NCI-H1930 (cell line): ENCODE measurements at places on chromosomes 1 and 21.
A peak's percentile ranks its signal among the peaks of the same experiment; 100 is the strongest.

DNA sequence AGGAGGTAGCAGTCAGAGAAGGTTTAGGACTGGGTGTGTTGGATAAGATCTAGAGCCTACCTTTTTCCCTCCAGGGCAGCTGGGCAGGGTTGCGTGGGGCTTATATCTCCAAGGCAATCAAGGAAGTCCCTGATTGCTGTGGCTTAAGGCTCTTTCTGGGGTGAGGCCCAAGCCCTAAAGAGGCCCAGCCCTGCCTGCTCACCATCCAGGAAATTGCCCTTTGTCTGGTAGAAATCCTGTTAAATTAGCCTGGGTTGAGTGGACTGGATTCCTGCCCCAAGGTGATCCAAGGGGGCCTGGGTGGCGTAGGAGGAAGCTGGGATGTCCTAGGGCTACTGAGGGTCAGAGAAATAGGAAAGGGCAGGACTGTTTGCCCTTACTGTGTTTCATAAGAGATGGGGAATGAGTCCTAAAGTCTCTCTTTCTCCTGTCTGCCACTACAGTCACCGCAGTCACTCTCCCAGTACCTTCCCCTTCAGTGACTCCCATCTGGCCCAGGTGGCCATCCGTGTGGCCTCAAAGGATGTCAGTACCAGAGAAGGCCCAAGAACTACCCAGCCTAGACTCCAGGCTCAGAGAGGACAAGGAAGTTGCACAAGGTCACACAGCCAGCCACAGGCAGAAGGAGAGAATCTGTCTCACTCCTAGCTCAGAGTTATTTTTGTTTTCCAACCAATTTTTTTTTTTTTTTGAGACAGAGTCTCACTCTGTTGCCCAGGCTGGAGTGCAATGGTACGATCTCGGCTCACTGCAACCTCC lies 25.8 kb downstream of the MFSD2A start:
- DNase-seq, result no peak

- no peak for DNase-seq
Measured at GRCh38 chr1:37031871-37032270, 2.4 kb downstream of the GRIK3 start.

DNA sequence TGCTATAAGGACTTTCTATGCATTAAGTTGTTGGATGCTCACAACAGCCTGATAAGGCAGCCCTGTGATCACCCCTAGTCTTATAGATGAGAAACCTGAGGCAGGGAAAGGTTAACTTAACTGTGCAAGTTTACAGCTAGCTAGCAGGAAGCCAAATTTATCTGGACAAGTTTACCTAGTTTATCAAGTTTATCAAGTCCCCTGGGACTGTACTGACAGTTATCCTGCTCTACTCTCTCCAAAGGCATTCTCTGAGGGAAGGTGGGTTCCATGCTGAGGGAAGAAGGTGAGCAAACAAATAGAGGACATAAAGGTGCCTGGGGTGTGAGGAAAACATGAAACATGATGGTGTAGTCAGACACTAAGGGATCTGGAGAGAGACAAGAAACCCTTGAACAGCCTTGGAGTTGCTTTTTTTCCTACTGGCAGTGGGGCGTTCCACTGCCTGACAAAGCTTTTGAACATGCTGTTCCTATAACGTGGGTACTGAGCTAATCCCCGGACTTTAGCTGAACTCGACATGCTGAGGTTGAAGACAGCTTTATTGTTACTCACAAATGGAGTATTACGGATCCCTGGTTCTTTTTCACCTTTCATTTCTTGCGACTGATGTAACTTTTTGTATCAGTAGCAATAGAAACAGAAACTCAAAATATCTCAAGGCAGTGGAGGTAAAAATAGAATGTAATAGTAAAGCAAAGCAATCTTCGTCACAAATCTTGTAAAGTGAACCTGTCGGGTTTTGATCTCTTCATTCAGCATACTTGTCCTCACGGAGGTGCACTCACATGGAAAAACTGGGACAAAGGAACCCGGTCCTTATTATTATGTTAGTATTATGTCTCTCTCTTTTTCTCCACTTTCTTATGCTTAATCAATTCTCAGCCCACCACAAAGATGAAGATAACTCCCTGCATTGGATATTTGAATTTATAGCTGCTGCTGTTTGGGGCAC lies 42.4 kb upstream of the ESRRG start:
- DNase-seq, result no peak

- no peak for DNase-seq
Measured at GRCh38 chr1:30908316-30908695, 252 bp downstream of the SDC3 start.

DNA sequence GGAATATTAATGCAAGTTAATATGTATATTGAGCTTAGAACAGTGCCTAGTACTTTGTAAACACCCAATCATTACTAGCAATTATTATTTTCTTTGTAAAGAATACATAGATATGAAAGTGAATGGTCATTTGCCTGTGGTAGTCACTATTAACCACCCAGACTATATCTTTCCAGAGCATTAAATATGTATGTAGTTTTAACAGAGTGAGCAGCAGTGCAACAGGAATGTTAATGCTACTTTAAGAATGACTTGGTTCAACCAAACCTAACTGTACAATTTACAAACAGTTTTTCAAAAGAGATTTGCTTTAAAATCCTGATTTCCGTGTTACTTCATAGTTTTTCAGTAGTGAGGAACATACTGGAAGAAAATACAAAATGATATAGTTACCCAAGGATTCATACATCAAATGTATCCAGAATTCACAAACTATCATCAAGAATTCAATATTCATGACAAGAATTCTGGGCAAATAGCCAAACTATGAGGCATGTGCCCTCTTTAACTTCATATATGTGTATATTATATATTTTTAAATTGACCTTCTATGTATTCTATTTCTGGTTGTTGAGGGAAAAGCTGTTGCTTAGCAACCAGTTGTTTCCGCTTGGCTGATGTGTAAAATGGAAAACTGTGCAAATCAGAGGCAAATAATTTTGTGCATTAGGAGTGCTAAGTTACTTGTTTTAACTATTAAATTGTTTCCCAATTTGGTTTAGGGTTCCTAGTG lies 34.9 kb upstream of the IVNS1ABP start:
- DNase-seq, result no peak

DNA sequence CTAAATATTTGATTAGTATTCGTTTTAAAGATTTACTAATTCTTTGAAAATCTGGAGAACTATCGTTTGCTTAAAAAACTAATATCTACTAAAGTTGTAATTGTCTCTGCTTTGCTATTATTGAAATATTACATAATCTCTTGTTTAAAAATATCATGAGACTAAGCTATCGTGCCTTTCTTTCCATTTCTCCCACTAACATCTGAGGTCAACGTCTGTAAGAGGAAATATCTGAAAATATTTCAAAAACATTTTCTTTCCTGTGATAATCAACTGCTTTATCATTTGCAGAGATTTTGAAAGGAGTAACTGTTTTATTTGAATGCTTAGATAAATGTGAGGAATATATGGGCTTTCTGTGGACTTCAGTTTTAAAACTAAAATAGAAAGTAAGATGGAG lies 694.1 kb downstream of the USP25 start:
- no peak for DNase-seq

DNA sequence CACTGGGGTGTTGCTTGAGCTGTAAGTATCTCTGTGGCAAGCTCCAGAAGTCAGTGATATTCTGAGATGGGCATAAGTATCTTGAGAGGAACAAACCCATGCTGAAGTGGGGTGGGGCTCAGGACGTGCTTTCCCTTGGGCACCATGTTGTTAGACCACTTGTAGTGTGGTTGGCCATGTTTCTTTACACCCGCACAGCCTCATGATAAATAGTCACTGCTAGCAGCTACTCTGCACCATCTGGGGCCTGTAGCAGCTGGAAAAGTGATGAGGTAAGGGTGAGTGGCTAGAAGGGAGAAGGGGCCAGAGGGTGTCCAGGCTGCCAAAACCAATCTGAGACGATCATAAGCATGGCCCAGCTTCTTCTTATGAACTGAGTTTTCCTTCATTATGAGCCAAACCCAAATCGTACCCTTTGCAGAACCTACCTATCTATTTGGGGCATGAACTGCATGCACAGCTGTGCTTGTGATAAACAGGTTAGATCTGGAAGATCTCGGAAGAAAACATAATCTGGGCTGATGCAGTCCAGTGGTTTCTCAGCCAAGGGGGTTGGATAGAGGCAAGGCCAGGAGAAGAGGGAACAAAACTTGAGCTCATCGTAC lies 91.9 kb upstream of the IRF2BP2 start:
- DNase-seq, result no peak

DNA sequence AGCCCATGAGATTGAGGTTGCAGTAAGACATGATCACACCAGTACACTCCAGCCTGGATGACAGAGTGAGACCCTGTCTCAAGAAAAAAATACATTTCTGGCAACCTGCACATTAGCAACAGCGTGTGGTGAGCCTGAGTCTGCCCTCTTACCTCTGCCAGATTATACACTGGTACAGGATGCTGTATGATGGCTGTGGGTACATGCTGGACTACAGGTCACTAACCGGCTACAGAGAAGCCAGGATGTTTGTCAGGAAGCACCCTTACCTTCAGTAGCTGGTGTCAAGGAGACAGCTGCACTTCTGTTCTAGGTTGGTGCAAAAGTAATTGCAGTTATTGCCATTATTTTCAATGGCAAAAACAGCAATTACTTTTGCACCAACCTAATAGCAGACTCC lies 575.7 kb downstream of the NPHP4 start:
- no peak for DNase-seq

DNA sequence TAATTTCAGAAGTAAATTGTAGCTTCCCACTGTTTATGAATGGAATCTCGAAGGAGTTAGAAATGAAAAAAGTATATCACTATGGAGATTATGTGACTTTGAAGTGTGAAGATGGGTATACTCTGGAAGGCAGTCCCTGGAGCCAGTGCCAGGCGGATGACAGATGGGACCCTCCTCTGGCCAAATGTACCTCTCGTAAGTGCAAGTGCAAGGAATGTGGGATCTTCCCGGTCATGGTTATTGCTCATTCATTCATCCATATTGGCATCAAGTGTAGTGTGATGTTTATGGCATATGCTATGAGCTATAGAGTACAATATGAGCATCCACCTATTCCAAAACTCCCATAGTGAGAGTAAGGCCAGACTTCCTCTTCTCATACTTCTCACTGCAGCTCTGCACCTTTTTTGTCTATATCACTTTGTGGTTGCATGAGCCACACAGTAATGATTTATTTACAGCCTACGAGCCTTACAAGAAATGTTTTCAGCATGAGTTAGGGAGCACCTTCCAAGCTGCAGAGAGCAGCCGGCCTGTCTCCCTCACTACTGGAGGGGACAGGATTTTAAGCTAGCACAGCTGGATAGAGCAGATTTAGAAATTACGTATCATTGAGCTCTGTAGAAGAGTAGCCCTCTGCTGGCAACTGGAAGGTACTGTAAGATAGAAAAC lies 24.9 kb upstream of the CR1L start:
- DNase-seq, result peak; percentile 20

- DNase-seq, result no peak
Measured at GRCh38 chr1:234519506-234519905, 40.5 kb upstream of the TARBP1 start.

DNA sequence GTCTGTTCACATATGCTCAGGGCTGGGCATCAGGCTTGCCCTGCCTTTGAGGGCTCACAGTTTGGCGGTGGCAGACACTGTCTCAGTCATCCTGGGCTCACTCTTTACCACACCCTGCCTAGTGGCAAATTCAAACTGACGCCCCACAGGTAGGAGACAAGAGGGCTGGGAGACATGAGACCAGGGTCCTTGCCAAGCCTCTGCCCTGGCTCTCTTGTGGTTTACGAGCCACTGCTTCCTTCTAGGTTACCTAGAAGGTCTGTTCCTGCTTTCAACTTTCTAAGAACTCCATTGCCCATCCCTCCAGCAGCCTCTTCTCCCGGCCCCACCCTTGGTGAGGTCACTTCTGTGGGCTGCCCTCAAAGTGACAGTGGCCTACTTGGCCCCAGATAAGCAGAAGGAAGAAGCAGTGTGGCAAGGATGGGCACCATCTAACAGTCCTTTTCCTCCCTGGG lies 10.5 kb downstream of the KIF21B start:
- no peak for DNase-seq
